ENCODE measurements at places on chromosomes 12 and 14.

DNA sequence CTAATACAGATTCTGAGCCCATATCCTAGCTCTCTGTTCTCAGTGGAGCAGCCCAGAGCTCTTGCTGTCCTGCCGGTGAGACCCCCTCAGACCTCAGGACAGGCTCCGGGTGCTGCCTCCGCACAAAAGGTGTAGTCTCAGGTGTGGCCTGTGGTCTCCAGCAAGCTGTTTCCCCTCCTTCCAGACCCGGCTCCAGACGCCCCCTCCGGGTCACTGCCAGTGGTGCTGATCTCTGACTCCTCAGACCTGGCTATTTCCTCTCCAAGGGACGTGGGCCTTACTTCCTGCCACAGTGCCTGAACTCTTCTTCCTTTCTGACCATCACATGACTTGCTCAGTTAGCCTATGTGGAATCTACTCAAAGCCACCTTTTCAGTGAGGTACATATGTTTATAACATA, 337.5 kb downstream of the GLT1D1 start:
- no peak for DNase-seq

DNA sequence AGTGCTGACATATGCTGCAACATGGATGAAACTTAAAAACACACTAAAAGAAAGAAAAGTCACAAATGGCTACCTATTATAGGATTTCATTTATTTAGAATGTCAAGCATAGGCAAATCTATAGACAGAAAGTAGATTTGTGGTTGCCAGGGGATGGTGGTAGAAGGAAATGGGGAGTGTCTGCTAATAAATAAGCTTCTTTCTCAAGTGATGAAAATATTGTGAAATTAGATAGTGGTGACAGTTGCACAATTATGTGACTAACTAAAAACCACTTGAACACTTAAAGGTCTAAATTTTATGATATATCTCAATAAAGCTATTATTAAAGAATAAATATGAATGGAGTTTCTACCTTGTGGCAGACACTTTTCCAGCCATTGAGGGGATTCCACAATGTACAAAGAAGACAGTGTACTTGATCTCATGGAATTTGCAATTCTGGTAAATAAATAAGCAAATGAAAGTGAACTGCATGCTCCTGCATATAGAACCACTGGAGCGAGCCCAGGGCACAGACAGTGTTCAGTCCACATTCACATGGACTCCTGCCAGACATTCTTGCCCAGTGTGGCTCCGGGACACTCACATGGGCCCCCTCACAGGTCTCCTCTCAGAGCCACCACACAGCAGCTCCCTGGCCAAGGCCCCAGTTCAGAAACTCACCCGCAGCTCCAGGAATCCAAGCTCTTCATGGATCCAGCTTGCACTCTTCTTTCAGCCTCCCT, 107.1 kb upstream of the ARID2 start:
- no peak for DNase-seq

GRCh38 chr12:15520083-15520482, 197.8 kb downstream of the PTPRO start:
- DNase-seq = no peak

DNA sequence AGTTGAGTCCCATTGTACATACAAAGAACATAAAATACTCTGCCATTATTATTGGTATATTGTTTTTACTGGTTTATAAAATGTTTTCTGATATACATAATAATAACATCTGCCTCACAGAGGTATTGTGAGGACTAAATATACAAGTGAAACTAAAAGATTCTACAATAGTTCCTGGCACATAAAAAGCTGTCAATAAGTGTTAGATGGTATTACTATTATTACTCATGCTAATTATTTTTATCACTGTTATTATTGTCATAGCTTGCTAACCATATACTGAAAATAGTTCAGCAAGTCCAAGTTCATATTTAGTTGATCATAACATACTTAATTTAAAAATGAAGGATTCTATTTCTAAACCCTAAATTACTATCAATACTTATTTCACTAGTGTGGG, 34.4 kb downstream of the BTG1 start:
- DNase-seq = no peak

- no peak for DNase-seq
Measured at GRCh38 chr14:25048170-25049016, 1.6 kb downstream of the STXBP6 start.

DNA sequence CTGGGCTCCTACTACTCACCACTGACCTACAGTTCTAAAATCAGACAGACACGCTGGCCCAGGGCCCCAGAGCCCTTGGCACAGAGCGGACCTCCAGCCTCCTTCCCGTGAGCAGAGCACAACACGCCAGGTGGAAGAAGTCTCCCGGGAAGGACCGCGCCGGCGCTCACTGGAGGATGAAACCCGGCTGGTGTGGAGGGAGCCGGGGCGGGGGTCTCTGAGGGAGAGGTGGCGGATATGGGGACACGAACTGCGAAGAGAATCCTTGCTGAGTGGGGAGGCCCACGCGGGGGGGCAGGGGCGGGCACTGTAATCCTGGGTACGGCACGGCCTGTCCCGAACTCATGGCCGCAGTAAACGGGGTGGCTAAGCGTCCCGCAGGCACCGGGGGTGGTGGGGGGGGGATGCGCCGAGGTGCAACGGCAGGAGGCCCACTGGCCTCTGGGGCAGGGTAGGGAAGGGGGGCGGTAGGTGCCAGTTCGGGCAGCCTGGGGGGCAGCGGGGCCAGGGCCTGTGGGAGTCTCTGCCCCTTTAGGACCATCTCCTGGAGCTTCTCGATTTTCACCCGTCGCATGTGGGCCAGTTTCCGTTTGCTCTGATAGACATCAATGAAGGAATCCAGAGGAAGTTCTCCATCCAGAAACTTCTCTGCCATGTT, 28.8 kb downstream of the VPS37B start:
- no peak for DNase-seq

DNA sequence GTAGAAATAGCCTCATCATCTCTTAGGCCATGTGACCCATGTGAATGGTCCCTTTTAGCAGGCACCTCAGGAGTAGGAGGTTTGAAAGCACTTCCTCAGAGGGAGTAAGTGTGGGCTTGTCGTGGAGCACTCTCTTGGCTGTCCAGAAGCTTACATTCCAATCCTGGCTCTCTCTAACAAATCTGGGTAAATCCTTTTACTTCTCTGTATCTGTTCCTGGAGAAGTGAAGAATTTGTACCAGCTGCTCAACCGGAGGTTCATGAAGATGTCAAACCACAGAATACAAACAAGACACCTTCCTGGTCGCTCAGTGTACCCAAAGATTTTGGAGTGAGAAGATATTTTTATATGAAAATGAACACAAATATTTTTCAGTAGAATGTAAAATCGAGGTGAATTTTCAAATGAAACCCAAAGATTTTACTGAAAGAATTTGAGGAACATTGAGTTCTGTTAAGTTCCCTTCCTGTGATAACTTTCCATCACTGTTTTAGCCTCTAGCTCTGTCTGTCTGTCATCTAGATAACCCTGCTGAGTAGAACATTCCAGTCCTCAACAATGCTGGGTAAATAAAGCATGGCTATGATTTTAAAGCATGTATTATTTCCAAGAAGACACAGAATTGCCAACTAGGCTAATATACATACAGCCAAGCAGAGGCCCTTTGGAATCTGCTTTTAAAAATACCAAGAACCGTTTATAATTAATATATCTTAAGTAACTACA, 263.9 kb upstream of the RGS6 start:
- DNase-seq = no peak

DNA sequence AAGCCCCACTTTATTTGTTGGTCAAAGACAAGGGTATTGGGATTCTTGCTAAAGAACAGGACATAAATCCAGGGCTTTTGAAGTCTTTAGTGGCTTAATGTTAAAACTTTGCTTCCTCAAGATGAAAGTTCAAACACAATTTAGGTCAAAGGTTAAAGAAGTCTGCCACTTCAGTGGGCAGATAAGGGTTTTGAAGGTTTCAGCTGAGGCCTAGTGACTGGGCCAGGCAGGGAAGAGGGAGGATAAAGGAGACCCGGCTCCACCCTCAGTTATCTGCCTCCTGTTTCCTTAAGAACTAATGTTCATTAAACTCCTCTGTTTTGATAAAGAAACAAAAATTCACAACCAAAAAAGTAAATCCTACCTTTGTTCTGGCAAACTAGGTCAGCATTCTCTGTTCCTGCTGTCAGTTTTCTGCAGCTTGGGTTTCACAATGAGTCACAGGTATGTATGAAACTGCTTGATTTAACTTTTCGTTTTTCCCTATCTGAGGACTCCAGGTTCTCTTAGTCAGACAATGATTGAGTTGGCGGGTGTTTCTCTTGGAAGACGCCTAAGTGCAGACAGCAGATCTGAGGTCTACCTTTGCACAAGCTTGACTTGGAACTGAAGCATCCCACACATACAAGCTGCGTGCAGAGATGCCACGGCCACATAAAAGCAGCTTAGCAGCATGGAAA, 208.3 kb downstream of the EXOC5 start:
- no peak for DNase-seq

DNA sequence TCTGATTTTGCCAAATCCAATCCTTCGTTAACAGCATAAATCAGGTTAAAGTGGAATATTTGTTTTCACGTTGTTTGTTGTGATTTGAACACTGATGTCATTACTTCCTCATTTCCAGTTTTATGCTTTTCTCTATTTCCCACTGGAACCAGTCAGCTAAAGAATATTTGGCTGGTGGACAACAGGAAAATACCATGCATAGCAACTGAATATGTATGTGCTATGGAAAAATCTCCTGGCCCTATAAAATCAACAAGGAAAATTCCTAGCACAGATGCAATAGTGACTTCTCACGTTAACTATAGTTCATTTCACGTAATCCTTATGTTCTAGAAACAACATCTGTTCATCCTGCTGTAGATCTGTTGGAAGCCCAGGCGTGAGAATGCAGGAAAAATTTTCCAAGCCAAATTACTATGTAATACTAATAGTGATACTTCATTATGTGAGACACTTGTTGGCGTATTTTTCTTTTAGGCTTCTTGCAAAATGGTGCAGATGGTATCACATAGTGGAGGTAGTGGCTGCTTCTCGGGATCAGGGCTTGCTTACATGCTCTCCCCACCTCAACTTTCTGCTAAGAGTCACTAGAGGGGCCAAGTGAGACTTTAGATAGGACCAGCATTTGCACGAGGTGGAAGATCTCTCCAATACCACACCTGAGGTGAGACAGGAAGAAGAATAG, 86.3 kb upstream of the USP44 start:
- no peak for DNase-seq

- no peak for DNase-seq
Measured at GRCh38 chr14:22822016-22822570, 6.9 kb upstream of the SLC7A7 start.

DNA sequence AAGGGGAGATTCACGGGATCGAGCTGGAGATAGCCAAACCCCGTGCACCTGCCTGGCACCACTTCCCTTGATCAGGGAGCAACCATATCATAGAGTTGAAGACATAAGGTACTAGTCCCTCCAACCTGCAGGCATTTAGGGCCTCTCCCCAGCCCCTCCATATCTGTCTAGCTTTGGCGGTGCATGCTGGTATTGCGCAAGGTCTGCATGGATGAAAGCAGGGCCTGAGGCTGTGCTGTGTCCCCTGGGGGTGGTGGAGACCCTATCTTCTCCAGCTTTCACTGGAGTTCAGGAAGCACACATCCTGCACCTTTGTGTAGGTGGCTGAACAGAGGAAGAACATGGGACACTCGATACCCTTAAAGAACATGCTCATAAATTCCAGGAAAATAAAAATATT, 46.9 kb downstream of the KCTD10 start:
- DNase-seq = no peak

GRCh38 chr12:9669534-9669933, at the start of gene CLEC2D:
CLEC2D (plus strand) TSS chr12:9669713; CDS start chr12:9669735, 22 bp downstream.
- no peak for DNase-seq

- no peak for DNase-seq
Measured at GRCh38 chr14:34187061-34187460, 236.2 kb upstream of the EGLN3 start.

- no peak for DNase-seq
Measured at GRCh38 chr12:105221583-105222283, 14.2 kb downstream of the APPL2 start.

- DNase-seq = peak; percentile 57
Measured at GRCh38 chr12:106774808-106775524, 484 bp downstream of the RIC8B start.

GRCh38 chr12:76757694-76758093, 6.2 kb upstream of the ZDHHC17 start:
- no peak for DNase-seq

DNA sequence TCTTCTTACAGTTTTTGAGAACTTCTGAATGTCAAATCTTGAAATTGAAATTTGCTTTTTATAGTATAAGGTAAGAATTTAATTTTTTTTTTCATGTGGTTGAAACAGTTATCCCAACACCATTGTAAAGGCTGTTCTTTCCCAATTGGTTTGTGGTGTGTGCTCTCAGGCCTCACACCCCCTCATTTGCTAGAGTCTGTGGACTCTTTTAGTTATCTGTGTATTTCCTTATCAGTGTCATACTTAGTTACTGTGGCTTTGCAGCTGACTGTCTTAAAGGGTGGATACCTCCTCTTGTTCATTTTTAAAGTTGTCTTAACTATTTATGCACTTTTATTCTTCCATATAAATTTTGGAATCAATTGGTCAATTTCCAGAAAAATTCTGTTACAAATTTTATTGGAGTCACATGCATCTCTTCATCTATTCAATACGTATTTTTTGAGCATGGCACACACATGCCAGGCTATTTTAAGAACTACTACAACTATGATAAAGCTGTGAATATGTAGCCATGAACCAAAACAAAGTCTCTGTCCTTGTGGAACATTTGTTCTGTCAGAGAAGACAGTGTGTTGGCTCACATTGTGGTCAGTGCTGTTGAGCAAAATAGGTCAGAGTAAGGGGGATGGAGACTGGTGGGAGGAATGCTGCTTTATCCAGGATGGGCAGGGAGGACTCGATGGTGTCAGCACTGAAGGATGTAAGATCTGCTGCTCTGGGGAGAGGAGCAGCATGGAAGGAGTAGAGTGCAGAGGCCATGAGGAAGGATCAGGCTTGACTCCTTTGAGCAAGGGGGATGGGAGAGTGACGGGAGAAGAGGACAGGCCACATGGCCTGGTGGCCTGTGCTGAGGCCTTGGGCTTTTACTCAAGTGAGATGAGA, 24.1 kb downstream of the FGF23 start:
- no peak for DNase-seq

- DNase-seq = no peak
Measured at GRCh38 chr14:21300892-21301291, 21.0 kb downstream of the RPGRIP1 start.

GRCh38 chr14:77613201-77613600, 3.2 kb downstream of the SPTLC2 start:
- no peak for DNase-seq

DNA sequence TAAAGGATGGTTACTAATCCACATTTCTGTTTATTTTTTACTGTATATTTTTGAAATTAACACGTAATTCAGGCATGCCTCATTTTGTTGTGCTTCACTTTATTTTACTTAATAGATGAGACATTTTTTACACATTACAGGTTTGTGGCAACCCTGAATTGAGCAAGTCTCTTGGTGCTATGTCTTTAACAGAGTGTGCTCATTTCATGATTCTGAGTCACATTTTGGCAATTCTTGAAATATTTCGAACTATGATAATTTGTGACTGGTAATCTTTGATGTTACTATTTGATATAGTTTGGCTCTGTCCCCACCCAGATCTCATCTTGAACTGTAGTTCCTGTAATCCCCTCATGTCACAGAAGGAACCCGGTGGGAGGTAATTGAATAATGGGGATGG, 1120.5 kb upstream of the FLRT2 start:
- DNase-seq = no peak

GRCh38 chr12:13940335-13940865, 41.0 kb downstream of the GRIN2B start:
- no peak for DNase-seq

Data from anterior cingulate cortex (tissue), 58 donors.